ENCODE measurements at places on chromosomes 1 and 21.

DNA sequence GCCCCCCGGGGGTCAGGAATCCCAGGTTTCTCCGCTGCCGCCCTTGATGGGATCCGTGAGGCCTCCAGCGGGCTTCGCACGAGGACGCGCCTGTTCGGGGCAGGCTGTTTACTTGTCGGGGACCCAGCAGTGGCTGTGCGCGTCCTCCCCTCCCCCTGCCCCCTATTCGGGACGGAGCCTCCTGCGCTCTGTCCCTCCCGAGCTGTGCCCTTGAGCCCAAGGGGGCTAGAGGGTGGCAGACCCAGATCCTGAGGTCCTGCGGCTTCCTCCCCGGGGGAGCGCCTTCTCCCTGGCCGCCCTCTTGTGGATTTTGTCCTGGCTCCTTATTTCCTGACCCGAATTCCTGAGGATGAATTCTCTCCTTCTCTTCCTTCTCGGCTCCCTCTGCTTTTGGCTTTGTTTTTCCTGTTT, 38.4 kb downstream of the PIK3CD start:
- DNase-seq = no peak

DNA sequence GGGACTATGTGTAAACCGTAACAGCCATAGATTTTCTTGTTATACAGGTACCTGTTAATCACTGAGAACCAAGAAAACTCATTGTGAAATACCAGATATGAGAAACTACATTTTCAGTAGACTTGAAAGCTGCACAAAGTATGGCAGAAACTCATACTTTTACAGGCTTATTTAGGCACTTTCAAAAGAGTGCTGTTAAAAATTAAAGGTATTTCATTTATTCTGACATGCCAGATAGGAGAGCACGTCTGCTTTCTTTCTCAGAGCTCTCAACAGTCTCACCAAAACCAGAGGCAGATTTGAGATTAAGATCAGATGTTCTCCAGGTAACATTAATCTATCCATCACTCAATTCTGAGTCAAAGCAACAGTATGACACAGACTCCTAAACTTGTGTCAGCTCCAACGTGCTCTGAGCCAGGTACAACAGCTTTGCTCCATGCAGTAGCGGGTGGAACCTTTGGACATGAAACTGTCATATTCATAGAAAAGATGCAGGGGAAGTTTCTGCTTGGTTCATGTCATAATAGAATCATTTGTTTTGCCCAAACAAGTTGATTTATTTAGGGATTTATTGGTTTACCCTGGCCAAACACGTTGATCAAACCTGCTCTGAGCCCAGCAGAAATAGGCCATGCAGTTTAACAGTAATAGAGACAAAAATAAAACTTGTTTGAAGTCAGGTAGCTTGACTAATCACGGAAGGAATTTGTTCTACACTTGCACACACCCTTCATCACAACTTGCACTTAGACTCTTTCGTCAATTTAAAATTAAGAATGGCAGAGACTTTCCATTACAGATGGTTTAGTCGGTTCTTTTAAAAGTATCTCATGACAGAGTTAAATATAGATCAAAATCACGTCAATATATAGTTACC, 20.8 kb upstream of the TSNAX start:
- no peak for DNase-seq

DNA sequence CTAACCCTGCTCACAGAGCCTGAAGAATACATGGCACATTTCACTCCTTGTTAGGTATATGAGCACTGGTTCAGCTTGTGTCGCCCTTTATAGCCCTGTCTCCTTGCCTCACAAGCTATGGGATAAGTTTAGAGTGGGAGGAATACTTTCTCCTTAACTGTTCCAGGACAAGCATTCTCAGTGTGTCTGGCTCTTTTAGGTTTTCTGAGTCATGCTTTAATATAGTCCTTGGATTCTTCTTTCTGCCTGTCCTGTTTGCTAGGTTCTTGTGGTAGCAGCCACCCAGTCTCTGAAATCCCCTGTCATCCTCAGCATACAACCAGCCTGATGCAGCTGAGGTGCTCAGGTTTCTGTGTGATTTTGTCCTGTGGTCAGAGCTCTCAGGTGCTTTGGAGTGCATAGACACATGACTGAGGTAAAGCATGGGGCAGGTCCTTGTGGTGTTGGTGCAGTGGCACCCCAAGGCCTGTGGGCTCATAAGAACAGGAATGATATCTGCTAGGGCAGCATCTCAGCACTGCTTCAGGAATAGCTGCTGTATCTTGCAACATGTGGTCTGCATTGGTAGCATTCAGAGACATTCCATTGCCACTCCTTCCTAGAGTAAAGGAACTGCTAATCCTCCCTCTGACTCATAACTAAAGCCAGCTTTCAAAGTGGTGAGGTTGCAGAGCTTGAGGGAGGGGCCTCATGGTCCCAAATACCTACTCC, 14.2 kb upstream of the CASQ2 start:
- no peak for DNase-seq

GRCh38 chr1:194829492-194829891, 1643.1 kb upstream of the B3GALT2 start:
- no peak for DNase-seq

GRCh38 chr1:8315573-8316475, 2.1 kb upstream of the SLC45A1 start:
- DNase-seq = no peak

DNA sequence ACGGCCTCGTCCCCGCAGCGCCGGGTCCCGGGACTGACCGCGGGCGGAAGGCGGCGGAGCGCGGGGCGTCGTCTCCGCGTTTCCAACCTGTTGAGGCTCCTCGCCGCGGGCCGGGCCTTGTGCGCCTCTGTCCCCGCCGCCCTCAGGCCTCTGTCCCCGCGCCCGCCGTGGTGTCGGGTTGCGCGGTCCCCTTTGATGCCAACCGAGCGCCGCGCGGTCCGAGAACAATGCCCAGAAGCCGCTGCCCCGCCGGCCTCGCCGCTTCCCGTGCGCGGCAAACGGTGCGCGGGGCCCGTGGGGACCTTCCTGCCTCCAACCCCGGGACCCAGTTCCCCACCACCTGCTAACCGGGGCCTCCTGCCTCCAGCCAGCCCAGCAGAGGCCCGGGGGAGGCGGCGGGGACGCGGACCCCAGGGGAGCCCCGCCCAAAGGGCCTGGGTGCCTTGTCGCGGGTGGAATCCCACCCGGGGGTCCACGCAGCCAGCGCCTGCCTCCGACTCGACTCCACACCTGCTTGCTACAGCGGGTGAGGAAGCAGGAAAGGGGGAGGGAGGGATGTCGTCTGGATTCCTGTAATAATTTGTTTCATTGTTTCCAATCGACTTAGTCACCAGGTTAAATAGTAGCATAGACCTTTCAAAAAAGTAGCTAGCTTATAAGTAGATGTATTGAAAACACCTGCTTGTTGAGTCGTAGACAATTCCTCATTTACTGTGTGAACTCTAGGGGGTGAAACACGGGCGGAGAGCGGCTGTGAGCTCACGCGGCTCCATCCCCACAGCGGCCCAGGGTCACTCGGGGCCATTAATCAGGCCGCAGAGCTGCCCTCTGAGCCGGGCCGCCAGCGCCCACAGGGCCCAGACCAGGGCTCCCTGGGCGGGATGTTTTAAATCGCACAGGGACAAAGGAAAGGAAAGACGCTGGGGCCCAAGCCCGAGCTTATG, 1.1 kb downstream of the COL18A1 start:
- no peak for DNase-seq

- DNase-seq = no peak
These were observed 32.7 kb upstream of the TMEM125 start for GRCh38 chr1:43237121-43237520.

DNA sequence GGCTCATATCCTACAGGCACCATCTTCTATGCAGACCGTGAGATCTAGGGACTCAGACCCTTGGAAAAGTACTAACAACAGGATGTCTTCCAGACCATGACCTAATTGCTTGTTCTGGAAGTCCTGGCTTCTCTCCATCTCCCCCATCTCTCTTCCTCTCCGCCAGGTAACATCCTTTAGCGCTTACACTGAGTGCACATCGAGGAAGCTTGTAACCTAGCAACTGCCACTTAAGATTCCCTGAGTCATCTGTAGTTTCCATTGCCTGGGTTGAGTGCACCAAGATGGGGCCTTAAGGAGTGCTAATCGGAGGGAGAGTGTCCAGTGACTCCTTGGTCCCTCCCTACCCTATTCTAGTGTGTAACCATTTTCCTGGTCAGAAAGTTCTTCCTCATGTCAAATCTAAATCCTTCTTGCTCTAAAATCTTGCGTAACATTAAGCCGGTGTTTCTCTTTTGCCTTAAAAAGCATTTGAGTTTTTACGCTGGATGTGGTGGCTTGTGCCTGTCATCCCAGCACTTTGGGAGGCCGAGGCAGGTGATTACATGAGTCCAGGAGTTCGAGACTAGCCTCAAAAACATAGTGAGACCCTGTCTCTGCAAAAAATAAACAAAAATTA, 9.7 kb downstream of the KLHDC8A start:
- no peak for DNase-seq

DNA sequence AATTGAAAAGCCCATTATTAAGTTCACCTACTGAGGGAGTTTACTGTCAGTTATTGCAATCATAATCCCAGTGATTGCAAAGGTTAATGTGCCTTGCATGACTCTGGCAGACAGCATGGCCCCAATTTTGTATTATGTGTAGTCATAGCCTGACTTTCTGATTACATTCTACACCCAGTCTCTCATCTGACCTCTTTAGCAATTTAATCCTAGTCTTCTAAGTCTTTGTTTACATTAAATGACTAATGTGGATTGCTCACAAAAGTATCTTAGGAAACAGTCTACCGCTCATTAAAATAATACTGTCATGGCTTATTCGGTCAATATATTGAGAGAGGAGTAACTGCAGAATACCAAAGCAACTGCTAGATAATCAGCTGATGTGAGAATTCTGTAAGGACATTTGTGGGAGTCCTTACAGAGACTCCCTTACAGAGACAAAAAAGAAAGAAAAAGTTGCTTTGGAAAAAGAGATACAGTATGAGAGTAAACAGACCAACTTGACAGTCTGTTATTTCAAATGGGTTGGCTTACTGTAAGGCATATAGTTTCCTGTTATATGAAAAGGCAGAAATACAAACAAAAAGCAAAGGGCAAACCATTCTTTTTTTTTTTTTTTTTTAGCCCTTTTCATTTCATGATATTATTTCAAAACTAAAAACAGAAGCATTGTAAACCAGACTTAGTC, 42.8 kb downstream of the SMG7 start:
- DNase-seq = no peak

DNA sequence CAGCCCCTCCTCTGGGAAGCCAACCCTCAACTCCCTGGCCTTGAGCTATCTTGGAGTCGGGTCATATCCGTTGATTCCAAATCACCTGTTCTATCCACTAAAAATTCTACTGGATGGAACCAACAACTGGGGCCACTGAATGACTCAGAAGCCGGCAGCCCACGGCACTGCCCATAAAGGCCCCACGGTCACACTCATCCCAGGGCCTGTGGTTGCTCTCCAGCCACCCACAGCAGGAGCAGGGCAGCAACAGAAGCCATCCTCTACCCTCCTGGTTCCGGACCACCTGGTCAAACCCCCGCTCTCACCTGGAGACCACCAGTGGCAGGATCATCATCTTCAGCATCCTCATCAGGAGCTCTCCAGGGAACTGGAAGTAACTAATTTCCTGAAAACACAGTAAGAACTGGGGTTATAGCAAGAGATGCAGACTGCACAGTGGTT, 8.4 kb downstream of the SLC1A7 start:
- no peak for DNase-seq

- no peak for DNase-seq
These were observed 151.8 kb downstream of the SETD4 start for GRCh38 chr21:35908311-35909078.

- no peak for DNase-seq
These were observed 195.0 kb downstream of the GIPC2 start for GRCh38 chr1:78240755-78241154.

GRCh38 chr1:215210167-215210566, 127.6 kb downstream of the KCNK2 start:
- DNase-seq = no peak

DNA sequence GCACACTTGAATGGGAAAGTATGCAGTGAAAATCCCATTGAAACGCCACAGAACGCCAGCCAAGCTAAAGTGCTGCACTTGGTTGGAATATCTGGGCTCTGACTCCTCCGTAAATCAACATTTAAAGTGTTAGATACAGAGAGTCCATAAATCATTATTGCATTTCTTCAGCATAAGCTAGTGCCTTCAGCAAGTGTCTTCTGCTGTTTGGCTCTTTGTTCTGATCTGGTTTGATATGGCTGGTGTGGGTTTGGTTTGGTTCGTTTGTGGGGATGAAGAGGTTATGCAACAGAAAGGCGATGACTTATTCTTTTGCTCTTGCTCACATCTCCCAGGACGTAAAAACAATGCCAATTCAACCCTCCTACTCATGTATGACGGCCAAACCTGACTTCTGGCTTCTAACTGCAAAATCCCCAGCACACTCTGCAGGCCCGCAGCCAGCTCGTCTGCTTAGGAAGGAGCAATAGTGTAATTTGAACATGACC, 121.8 kb upstream of the ERG start:
- DNase-seq = no peak

DNA sequence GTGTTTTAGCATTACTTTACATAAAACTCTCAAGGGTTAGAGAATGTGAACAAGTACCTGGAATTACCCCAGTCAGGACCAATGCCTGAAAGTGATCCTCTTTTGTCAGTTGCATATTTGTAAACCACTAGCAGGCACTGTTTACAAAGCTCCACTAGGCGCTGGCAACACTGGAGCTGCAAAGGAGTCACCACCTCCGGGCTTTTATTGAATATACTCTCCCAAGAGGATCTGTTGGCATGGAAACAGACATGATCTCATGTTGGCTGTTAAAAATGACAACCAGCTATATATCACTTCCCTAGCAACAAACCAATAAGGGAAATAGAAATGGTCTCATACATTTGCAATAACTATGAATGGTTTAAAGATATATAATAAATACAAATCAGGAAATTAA, 116.0 kb downstream of the TTLL7 start:
- no peak for DNase-seq

DNA sequence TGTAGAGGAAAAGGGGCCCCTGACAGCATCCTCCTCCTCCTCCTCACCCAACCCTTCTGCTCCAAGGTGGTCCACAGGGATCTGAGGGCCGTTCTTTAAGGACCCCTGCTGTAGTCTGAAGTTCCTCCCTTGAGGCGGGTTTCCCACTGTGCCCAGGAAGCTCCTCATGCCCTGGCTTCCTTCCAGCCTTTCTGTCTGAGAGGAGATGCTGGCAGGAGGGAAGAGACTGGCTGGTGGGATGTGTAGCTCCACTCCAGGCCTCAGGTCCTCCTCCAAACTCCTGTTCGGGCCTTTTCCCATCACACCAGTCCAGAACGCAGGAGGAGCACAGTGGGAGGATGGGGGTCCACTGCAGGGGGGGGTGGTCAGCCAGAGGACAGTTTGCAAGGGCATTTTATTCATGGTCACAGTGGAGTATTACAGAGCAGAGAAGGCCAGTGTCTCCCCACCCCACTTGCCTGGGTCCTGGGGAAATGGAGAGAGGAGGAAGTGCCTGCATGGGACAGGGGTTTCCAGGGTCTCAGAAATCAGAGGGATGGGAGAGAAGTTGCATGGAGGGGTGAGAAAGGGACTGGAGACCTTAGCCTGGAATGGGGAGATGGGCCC, 7.8 kb downstream of the ETV3L start:
- no peak for DNase-seq

GRCh38 chr1:183957216-183957830, 80.2 kb downstream of the COLGALT2 start:
- no peak for DNase-seq
